ENCODE measurements at places on chromosomes 13 and 19. TPM values are rescaled to one million over a fixed set of nuclear protein-coding genes. Genes with fewer than 3 reads are reported as not detected.

DNA sequence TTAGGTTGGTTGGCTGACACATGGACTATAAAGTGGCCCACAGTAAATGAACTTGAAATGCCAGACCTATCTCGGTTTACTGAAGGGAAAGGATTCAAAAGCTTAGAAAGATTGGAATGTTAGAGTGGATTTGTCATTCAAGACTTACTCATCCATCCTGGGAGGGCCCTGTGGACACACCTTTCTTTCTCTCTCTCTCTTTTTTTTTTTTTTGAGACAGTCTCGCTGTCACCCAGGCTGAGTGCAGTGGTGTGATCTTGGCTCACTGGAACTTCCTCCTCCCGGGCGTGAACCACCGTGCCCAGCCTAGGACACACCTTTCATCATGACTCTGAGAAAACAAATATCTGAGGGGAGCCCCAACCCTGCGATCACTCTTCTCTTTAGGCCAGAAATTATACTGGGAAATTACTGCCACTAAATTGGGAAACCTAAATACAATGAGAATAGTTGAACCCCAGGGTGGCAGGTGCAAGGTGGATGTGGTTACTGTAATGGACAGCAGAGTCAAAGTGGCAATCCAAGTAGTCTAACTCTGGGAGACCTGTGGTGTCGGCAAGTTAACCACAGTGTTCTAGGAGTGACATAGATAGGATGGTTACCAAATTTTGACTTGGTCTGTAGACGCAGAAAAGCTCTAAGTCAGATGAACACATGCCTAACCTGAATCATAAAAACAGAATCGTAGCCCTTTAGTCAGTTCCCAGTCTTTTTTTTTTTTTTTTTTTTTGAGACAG lies 47.1 kb upstream of the ZMYM5 start:
- DNase-seq: no peak
- H3K4me3 ChIP-seq: no peak overlapping the region
- no peaks in the 10 kb centered on the region for H3K27me3 ChIP-seq
- H3K4me1 ChIP-seq: no peaks in the 10 kb centered on the region
- H3K27ac ChIP-seq: no peak overlapping the region

DNA sequence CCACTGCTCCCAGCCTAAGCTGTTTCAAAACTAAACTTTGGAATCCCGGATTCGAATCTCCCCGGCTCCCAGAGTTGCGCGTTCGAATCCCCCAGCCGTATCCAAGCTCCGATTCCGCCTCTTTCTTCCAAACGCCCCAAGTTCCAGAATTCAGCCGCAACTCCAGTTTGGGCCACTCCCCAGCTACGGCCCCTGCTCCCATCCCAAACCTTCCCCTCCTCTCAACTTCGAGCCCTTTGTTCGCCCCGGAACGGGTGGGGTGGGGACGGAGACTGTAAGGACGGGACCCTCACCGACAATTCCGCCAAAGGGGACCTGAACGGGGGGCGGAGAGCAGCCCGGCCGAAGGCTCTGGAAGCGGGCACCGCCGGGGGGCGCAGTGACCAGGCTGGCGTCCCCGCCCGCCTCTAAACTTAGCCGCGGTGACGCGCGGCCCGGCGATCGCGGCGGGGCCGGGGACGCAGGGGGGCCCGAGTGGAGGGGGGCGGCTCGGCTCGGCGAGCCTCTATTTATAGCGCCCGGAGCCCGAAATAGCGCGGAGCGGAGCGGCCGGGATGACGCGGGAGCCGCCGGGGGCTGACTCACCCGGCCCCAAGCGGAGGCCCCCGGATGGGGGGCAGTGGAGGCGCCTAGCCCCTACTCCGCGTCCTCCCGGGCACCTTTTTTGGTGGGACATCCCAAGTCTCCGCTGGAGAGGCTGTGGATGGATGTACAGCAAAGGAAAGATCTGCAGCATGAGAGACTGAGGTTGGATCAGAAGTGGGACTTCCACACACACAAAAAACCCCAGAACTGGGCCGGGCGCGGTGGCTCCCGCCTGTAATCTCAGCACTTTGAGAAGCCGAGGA lies 4.9 kb upstream of the ERCC1 start:
- no peak for DNase-seq
- no peaks in the 10 kb centered on the region for H3K27me3 ChIP-seq
- peak overlapping the region; percentile 68 for H3K27ac ChIP-seq
- H3K4me1 ChIP-seq: no peaks in the 10 kb centered on the region
- no peaks in the 10 kb centered on the region for H3K36me3 ChIP-seq

- H3K27me3 ChIP-seq: no peaks in the 10 kb centered on the region
- H3K4me1 ChIP-seq: no peaks in the 10 kb centered on the region
- H3K36me3 ChIP-seq: no peaks in the 10 kb centered on the region
- no peak overlapping the region for H3K4me3 ChIP-seq
Measured at GRCh38 chr19:8561075-8561764, 16.0 kb downstream of the MYO1F start.

- no peaks in the 10 kb centered on the region for H3K4me1 ChIP-seq
- H3K4me3 ChIP-seq: no peak overlapping the region
- DNase-seq: no peak
- H3K36me3 ChIP-seq: no peaks in the 10 kb centered on the region
- H3K27ac ChIP-seq: no peak overlapping the region
Measured at GRCh38 chr13:79614250-79614918, 133.4 kb downstream of the NDFIP2 start.

GRCh38 chr13:70189981-70190380 lies 81.7 kb upstream of the KLHL1 start:
- H3K36me3 ChIP-seq: no peaks in the 10 kb centered on the region
- no peaks in the 10 kb centered on the region for H3K4me1 ChIP-seq
- H3K27me3 ChIP-seq: no peaks in the 10 kb centered on the region

- no peak for DNase-seq
- no peak overlapping the region for H3K4me3 ChIP-seq
- H3K36me3 ChIP-seq: no peaks in the 10 kb centered on the region
- peaks cover 3% of the 10 kb centered on the region for H3K27me3 ChIP-seq
- no peaks in the 10 kb centered on the region for H3K4me1 ChIP-seq
Measured at GRCh38 chr13:78593652-78594455, 9.5 kb downstream of the POU4F1 start.

GRCh38 chr19:44585371-44586133 lies 27.8 kb upstream of the IGSF23 start:
- peaks cover 17% of the 10 kb centered on the region for H3K27me3 ChIP-seq
- H3K4me1 ChIP-seq: no peaks in the 10 kb centered on the region
- H3K4me3 ChIP-seq: no peak overlapping the region
- no peak for DNase-seq
- no peaks in the 10 kb centered on the region for H3K36me3 ChIP-seq
- H3K27ac ChIP-seq: no peak overlapping the region

GRCh38 chr13:109000207-109000606 lies 370.8 kb downstream of the MYO16 start:
- no peaks in the 10 kb centered on the region for H3K4me1 ChIP-seq
- H3K27ac ChIP-seq: no peak overlapping the region
- no peaks in the 10 kb centered on the region for H3K36me3 ChIP-seq

SIGLEC7 gene
- 1.8 TPM for total RNA-seq

PSG6 gene
- not detected for total RNA-seq

KISS1R gene
- total RNA-seq: 0.15 TPM

C3 gene
- total RNA-seq: 856 TPM

RNF17 gene
- not detected for total RNA-seq

Data from breast epithelium (tissue), 4 donors.